Stimulated activated CD8-positive, alpha-beta memory T cell treated with anti-CD3 and anti-CD28 coated beads, Interleukin-4, amount 100 ng/mL, for 4 hours (primary cell): ENCODE measurements at places on chromosomes 4 and X.

GRCh38 chrX:128975745-128976144 is 547.5 kb downstream of the SMARCA1 start:
- no peak for DNase-seq

- DNase-seq: no peak
These were observed 303.5 kb upstream of the HS3ST1 start for GRCh38 chr4:11732155-11732554.

GRCh38 chr4:139822391-139822790 is 156.8 kb downstream of the MGST2 start:
- no peak for DNase-seq

DNA sequence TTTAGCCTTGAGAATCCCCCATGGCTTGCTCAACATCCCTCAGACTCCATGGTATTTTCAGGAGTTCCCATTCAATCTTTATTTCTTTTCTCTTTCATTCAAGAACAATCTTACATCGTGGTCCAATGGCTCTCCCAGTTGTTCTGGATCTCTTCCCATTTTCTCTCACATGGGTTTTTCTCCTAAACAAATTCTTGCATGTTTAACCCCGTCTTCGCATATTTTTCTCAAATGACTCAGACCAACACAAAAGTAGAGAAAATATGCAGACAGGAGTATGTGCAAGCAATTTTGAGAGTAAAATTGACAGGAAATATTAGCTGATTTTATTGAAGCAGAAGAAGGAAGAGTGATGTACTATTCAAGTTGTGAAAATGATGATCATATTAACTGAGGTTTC is 396.4 kb upstream of the TRAM1L1 start:
- DNase-seq: no peak

- DNase-seq: no peak
These were observed 4.0 kb downstream of the BEND4 start for GRCh38 chr4:42148425-42148824.

- DNase-seq: no peak
These were observed 220.5 kb upstream of the RPS6KA3 start for GRCh38 chrX:20487227-20487626.

GRCh38 chr4:100372432-100372831 is 145.4 kb downstream of the EMCN start:
- no peak for DNase-seq

DNA sequence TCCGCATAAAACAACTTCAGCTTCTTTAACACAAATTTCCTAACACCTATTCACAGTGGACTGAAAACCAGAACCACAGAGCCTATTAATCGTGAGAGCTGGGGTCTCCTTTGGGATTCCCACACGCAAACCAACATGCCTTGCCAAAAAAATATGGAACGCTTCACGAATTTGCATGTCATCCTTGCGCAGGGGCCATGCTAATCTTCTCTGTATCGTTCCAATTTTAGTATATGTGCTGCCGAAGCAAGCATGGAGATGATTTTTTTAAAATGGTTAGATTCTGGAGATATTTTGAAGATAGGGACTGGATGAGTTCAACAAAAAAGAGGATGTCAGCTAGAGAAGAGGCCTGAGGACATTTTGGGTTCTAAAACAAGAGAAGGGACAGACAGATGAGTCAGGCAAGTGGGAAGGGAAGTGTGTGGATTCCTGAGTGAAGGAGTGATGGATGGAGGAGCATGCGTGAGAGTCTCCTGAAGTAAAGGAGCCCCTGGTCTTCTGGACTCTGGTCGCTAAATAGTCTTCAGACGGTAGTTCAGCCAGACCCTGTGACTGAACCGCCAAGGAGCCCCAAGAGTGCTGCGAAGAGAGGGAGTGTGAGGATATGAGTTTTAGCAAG is 9.5 kb upstream of the GATA1 start:
- DNase-seq: no peak

DNA sequence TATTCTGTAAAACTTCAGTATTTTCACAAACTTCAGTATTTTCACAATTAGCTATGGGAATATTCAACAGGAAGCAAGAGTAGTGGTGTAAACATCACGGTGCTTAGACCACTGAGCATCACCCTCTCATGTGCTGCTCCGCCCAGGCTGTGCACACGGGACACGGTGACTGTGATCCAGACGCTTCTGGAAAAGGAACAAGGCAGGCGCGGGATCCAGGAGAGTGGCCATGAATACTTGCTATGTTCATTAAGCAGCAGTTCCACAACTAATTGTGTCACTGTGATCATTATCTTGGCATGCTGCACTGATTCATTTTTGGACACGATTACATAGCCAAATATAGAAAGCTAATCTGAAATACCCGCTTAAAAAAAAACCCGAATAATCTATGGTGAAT is 19.6 kb upstream of the FAT1 start:
- DNase-seq: no peak

- no peak for DNase-seq
These were observed 105.6 kb downstream of the NEUROG2 start for GRCh38 chr4:112410364-112410763.

- DNase-seq: no peak
These were observed 4.6 kb upstream of the ANTXR2 start for GRCh38 chr4:80077639-80078038.

GRCh38 chr4:40066651-40067050 is 10.0 kb downstream of the N4BP2 start:
- no peak for DNase-seq

GRCh38 chr4:188781655-188782054 is 642.4 kb downstream of the TRIML1 start:
- no peak for DNase-seq

DNA sequence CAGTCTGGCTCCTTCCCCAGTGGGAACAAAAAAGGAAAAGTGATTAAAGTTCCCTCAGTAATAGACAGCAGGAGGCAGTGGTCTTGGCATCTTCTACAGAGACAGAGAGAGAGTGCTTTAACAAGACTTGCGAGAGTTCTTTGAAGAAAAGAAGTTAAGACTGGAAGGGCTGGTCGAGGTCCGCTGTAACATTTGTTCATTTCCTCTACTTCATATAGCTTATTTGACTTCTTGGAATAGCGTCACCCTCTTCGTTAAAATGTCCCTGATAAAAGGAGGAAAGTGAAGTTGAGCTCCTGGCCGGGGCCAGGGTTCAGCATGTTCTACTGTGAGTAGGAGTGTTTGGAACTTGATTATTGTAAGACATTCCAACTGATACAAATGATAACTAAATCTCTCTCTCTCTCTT is 179.8 kb downstream of the SLIT2 start:
- DNase-seq: no peak

- no peak for DNase-seq
These were observed 243.6 kb upstream of the GPRIN3 start for GRCh38 chr4:89551191-89551590.

DNA sequence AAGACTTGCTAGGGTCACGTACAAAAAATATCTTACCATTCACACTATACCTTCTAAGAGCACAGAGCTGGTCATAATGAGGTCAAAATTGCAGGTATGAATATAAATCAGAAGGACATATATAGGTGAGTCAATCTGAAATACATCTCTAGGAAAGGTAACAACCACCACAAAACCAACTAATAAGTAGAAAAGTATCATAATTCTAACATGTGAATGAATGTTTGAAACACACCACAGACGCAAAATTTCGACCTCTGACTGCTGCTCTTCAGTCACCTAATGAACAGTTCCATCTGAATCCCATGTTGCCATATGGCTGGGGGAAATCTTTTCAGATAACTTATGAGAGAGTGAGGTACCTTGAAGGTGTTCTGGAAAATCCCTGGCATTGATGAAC is 22.1 kb downstream of the STAP1 start:
- DNase-seq: no peak

- DNase-seq: no peak
These were observed 89.9 kb upstream of the TLR2 start for GRCh38 chr4:153594210-153594609.

GRCh38 chrX:14497184-14497666 is 32.1 kb upstream of the GLRA2 start:
- no peak for DNase-seq

DNA sequence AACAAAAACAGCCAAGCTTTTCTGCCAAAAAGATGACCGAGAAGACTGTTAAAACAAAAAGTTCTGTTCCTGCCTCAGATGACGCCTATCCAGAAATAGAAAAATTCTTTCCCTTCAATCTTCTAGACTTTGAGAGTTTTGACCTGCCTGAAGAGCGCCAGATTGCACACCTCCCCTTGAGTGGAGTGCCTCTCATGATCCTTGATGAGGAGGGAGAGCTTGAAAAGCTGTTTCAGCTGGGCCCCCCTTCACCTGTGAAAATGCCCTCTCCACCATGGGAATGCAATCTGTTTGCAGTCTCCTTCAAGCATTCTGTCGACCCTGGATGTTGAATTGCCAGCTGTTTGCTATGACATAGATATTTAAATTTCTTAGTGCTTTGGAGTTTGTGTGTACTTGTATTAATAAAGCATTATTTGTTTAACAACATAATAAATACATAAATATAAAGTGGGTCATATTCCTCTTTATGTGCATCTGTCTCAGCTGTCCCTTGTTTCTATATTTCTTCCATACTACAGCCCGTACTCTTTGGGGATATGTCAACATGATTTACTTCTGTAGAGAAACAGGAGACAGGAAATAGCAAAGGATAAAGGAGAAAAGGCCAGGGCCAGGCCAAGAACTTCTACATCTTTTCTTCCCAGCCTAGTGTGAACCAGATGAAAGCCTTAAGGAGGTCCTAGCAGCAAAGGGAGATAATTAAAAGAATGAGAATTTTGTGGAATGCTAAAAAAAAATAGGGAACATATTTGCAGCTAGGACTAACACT is 667 bp downstream of the PTTG2 start:
- no peak for DNase-seq

- DNase-seq: no peak
These were observed at the start of gene ZAR1 for GRCh38 chr4:48490012-48490679. Gene ZAR1 (plus strand): TSS chr4:48490252. CDS start chr4:48490292, 40 bp downstream.

- DNase-seq: no peak
These were observed 96.0 kb upstream of the C1GALT1C1 start for GRCh38 chrX:120725874-120726273.

- no peak for DNase-seq
These were observed 42.0 kb upstream of the UGDH start for GRCh38 chr4:39569209-39569608.

- DNase-seq: no peak
These were observed 23.7 kb downstream of the RP2 start for GRCh38 chrX:46860557-46860956.

GRCh38 chrX:31604629-31605221 is 532.9 kb upstream of the FTHL17 start:
- DNase-seq: no peak

DNA sequence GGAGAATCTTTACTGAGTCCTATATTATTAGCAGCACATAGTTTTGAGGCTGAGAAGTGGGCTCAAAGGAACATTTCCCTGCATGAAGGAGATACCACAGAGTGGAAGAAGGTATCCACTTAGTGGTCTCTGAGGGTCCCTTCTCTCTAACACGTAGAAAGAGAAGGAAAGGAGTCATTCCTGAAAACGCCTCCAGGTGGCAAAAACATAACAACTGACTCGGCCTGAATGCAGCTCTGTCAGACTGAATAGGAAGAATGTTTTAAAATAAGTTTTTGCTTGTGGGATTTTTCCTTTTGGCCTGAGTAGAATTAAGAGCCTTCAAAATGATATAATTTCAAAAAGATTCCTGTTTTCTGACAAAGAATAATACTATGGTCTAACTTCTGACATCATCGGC is 23.3 kb downstream of the RPGR start:
- no peak for DNase-seq

DNA sequence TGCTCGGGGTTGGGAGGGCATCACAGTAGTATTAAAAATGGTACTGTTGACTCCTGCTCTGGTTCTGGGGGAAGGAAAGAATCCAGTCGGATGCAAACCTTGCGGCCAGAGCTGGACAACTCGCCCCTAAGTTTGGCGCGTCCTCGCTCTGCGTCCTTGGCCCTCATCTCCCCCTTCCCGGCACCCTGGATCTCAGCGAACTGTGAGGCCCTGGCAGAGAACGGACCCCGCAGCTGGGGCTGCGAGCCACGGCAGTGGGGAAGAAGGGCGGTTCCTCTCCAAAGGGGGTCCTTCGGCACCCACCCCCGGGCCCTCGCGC is 14.0 kb downstream of the ARHGEF6 start:
- DNase-seq: no peak

GRCh38 chr4:165537028-165537648 is 158.3 kb downstream of the CPE start:
- DNase-seq: no peak

- DNase-seq: no peak
These were observed 282.0 kb downstream of the ARHGAP24 start for GRCh38 chr4:85756938-85757337.

DNA sequence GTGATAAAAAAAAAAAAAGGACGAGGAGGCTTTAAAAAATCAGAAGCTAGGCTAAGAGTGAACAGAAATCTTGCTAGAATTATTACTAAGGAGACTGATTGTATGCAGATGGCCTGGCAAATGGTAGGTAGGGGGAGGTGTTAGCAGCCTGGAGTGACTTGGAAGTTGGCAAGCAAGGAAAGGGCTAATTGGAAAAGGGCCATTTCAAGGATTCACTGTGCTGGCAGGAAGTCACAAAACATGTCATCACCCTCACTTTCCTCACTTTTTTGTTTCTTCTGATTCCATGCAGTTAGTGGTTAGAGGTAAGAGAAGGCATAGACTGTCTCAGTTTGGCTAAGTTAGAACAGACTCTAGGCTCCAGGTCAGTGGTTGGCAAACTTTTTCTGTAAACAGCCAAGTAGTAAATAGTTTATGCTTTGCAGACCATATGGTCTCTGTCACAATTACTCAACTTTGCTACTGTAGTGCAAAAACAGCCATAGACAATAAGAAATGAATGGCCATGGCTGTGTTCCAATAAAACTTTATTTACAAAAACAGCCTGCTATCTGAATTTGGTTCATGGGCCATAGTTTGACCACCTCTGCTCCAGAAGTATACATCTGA is 646.5 kb upstream of the ACTRT1 start:
- DNase-seq: no peak

GRCh38 chrX:132171478-132171877 is 43.7 kb upstream of the FRMD7 start:
- no peak for DNase-seq

DNA sequence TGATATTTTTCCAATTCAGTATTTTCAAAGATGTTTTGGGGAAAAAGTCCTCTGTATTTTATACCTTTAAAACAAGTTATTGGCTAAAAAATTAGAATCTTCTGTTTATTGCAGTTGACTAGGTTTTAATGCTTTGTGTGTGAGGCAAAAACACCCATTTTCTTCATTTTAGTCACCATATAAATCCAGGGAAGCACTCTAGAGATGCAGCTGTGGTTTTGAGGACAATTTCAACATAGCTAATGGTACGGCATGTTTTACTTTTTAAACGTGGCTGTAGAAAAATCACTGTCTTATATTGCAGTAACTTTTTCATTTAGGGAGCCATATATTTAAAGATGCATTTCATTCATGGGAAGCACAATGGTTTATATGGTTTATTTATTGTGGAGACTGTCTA is 129.1 kb upstream of the PITX2 start:
- DNase-seq: no peak

GRCh38 chrX:41603596-41603995 is 85.2 kb upstream of the GPR34 start:
- DNase-seq: no peak

- DNase-seq: no peak
These were observed 2086.8 kb downstream of the ARAP2 start for GRCh38 chr4:34157547-34157946.
